ENCODE measurements at places on chromosomes 1 and 21.

- no peak for DNase-seq
Measured at GRCh38 chr1:222788402-222789156, 26.3 kb upstream of the DISP1 start.

DNA sequence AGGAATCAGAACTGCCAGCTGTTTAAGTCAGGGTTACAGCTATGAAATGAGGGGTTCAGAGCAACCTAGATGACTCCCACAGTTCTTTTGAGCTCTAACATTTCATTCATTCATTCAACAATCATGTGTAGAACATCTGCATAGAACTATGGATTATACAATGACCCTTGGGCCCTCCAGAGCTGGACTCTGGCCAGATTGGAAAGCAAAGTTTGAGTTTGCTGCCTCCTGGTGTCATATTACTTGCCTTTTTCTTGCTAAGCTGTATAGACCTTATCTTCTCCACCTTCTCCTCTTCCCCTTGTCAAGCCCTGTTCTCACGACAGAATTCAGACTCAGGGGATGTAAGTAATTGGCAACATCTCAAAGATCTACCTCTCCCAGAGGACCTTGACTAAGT is 4.0 kb downstream of the CASQ2 start:
- DNase-seq: no peak

DNA sequence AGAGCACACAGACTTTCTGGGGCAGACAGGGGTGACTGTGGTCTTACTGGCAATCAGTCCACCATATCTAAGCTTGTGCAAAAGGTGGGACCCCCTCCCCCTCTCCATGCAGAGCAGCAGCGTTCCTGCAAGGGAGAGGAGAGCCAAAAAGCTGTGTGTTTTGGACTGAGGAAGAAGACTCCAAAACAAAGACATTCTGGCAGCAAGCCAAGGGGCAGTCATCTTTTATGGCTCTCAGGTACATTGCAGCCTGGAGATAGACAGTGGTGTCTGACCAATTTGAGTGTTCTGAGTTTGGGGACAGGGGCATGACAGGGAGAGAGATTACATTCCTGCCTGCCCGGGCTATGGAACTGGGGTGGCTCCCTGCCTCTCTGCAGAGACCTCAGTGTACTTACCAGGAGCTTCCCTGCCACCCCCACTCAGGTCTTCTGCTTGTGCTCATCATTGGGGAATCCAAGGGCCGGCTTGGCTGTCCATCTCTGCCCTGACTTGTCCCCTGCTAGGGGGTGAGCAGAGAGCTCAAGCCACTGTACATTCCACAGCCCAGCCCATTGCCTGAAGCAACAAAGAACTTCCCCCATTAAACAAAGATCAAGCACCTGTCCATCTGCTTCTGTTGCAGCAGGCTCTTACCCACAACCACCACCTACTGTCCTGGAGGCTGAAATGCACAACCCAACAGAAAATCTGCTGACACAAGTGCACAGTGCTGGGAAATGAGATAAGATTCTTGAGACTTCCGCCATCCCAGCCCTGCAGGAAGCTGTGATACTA is 131.1 kb downstream of the EVI5 start:
- no peak for DNase-seq

DNA sequence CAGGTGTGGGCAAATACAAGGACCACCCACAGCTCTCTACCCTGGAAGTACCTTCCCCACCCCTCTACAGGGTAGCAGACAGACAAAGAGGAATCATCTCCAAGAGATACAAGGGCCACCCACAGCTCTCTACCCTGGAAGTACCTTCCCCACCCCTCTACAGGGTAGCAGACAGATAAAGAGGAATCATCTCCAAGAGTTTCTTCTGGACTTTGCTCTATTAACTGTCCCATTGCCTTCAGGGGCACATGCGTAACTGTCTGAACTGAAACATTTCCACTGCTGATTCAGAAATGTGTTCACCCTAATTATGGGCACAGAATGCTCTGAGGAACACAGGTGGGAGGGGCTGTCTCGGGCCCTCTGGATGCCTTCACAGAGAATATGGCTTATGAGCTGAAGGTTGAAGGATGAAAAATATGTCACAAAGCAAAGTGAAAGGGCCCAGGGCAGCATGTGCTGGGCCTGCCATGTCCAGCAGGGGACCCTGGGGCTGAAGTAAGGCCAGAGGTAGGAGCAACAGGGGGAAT is 43.9 kb downstream of the ZNF281 start:
- peak; percentile 42 for DNase-seq

- peak; percentile 67 for DNase-seq
Measured at GRCh38 chr21:35294231-35294898, 245.3 kb upstream of the RUNX1 start.

- no peak for DNase-seq
Measured at GRCh38 chr21:45109831-45110492, 35.6 kb downstream of the ADARB1 start.

- peak; percentile 76 for DNase-seq
Measured at GRCh38 chr1:22557341-22557950, 5.8 kb upstream of the EPHA8 start.

DNA sequence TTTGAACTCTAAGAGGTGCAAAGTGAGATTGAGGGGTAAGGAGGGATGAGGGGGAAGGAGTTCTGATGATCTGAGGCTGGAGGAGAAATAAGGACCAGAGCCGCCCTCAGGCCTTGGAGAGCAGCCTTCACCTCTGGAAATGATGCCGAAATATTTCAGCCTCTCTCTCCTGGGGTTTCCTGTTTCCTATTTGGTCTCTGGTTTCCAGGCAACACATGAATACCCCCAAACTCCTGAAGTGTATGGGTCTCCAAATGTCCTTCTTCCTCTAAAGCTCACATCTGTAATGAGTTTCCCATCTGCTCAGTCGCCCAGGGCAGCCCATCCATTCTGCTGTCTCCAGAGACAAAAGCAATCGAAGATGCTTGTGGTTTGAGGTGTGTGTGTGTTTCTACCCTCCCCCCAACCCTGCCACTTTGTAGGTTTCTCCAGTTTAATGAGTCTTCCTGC is 52.0 kb upstream of the FAM20B start:
- no peak for DNase-seq

DNA sequence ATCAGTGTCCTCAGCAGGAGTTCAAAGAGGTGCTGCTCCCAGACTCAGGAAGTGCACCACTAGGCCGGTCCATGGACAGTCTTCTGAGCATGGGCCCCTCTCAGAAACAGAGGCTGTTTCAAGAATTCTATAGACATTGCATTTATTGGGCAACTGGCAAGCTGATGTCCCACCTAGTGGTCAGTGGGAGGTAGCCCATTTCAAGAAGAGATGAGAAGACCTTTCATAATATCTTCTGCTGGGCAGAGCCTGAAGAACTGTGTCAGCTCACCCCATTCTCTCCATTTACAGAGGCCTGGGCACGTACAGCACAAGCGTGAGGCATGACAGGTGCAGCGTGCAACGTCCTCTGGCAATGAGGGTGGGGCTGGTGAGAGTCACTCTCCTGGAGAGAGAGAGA is 216.0 kb downstream of the DYRK1A start:
- peak; percentile 64 for DNase-seq

DNA sequence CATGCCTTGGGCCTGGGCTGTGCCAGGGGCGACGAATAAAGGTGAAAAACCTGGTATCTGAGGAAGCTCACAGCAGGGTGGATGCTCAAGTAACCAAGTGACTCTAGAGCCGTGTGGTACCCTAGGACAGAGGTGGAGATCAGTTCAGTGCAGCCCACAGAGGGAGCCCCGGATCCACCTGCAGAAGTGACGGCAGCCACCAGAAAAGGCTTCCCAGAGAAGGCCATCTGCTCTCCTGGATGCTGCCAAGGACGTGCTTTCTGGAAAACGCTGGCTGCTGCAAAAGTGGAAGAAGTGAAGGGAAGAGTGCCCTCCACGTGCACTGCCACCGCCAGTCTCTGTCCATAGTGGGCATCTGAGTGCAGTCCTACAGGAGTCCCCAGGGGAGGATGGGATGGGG is 27.7 kb downstream of the TMCO4 start:
- DNase-seq: no peak

GRCh38 chr1:67683766-67684525 is 1.1 kb upstream of the GADD45A start:
- no peak for DNase-seq

DNA sequence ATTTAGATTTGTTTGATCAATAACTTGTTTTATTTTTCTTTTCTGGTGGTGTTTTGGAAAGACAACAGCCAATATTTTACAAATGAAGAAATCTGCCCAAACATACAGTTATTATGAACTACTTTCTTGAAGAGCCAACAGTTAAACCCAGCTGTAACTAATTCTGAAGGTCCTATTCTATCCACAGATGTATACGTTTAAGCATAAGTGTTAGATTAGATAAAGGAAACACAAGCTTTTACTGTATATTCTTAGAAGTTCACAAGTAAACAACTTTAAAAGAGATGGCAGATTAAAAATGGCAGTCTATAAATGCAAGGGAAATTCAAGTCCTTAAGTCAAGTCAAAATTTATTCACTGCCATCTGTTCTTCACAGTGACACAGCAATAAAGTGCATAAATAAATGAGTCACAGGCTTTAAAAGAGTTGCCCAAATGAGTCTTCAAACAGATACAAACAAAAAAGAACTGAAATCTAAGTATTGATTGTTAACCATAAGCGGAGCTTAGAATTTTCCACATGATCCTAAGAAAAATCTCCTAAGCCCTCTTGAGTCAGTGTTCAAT is 49.9 kb upstream of the KCNH1 start:
- peak; percentile 4 for DNase-seq

- DNase-seq: no peak
Measured at GRCh38 chr1:30507016-30507312, 216.4 kb downstream of the MATN1 start.

DNA sequence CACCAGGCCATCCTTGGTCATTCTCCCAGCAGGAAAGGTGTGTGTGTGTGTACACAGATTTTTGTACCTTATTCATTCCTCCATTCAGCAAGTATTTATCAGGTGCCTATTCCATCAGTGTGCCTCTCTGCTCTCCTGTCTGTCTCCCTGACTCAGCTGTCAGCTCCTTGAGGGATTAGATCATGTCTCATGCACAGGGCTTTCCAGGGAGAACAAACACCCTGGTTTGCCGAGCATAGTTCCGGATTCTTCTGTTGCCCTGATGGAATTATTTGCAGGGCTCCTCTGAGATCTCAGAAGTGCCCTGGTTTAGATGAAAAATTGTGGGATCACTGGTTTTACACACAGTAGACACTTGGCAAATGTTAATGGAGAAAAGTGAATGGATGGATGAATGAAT is 8.1 kb upstream of the SDHB start:
- DNase-seq: no peak

DNA sequence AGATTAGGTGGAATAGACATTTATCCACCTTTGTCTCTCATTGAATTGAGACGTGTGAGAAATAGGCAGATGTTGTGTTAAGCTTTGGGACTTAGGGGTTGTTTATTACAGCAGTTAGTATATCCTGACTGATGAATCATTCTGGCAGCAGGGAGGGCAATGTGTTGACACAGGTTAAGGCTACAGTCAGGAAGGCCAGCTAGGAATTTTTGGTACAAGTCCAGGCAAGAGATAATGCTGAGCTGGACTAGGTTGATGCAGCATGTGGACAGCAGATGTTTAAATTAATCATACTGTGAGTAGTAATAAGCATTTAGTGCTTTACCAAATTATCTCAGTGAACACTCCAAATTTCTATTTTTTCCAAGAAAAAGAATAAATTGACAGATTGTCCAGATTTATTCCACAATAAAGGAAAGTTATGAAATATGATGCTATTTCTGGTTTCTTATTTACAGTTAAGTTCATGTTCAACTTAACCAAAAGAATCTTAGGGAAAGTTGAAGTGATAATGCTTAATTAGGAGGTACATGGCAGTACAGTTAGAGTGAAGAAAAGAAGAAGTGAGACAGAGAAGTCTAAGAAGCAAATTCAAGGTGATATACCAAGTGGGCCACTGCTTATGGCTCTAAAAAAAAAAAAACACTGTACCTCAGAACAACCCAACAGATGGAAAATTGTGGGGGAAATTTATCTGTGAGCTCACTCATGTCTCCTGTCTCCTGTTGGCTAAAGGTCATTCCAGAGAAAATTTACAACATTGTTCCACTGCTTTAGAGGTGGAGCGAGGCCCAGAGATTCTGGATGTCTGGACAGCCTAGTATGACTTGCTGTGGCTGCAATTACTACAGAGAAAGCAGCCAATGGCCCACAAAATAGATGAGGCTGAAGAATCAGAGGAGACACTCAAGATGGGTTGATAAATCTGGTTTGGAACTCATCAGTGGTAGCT is 102.7 kb upstream of the C21orf91 start:
- peak; percentile 38 for DNase-seq

DNA sequence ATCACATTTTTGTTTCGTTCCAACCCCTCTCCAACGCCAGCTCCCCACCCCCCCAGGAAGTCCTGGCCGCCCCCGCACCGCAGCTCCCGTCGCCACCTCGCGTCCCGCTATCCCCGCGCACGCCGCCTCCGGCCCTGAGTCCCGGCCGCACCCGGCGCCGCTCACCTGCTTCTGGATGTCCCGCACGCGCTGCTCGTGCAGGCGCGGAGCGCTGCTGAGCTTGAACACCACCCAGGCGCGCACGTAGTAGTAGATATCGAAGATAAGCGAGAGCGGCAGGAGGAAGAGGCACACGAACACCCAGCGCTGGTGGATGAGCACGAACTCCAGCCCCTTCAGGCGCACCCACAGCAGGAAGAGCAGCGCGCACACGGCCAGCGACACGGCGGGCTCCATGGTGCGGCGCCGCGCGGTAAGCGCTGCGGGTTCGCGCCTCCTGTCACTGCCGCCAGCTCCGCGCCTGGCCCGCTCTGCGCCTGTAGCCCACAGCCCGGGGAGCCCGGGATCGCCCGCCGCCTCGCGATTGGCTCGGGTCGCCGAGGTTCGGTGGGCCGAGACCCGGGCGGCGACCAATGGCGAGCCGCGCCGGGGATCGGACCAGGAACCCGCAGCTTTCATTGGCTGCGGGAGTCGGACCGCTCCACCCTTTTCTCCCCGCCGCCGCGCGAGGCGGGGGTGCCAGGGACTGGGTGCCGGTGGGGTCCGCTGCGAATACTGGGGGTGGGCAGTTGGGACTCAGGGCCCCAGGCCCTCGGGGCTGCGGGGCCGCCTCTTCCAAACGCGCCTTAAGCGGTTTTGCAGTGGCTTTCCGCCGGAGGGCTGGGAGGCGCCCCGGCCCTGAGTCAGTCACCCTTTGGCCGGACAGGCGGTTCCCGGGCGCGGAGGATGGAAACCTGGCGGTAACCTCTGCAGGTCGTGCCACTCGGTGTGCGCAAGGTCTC is at the start of gene DHCR24:
Gene DHCR24, minus strand, starts transcription at position 472 of the 941 bp plus-strand sequence. Its CDS starts 76 bp downstream, at position 396.
- peak; percentile 59 for DNase-seq

GRCh38 chr1:58815686-58816071 is 31.8 kb upstream of the JUN start:
- peak; percentile 72 for DNase-seq

DNA sequence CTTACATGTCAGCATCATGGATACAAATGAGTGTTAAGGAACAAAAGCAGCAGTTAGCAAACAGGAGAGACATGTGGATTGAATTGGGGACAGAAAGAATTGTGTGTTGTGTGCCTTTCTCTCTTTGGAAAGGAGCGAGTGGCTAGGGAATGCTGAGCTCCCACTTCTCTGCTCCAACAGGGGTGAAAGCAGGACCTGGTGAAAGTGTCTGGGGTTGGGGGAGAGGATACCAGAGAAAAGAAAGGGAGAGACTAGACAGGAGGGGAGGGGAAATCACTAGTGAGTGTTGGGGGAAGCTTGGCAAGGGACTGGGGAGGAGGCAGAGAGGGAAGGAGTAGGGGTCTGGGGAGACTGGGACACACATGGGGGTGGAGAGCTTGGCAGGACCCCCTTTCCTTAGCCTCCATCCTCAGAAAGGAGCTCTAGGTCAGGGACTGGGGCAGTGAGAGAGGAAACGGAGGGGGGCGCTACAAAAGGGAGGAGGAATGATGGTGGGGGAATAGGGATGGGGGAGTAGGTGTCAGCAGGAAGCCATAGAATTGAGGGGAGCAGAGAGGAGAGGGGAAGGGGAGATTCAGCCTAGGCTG is 2.2 kb downstream of the KIRREL1 start:
- no peak for DNase-seq
